ENCODE measurements at places on chromosomes 6 and 20.

DNA sequence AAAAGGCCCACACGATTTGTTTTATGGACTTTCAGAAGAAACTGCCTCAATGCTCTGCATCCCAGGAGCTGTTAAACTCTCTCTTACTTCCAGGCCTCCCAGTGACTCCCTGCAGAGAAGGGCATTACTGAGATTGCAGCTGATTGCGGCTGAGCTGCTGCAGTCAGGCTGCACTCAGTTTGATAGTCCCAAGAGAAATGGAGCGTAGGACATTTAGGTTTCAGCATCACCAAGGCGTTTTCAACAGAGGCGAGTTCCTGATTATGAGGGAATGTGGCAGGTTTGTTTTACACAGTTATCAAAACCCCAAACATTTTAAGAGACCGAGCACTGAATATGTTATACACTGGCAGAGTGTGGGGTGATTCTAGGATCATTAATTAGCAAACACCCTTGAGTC, 145.6 kb downstream of the TBX18 start:
- DNase-seq: no peak

DNA sequence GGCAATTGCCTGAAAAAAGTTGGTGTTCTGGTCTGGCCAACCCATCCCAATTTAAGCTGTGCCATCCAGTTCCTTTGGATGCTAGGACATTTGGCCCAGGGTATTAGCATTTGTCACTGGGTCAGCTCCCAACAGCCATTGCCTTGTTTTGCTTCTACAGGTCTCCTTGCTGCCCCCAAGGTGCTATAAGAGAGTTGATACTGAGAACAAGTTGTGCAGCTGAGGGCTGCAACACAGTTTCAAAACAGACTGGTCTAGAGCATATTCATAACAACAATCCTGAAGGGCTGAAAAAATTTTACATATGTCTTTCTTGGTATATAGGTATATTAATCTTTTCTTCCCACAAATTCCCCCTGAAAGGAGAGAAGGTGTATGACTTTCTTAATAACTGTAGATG, 61.0 kb downstream of the LYRM4 start:
- no peak for DNase-seq

GRCh38 chr20:56630506-56631317, 1.6 kb downstream of the TFAP2C start:
- no peak for DNase-seq

DNA sequence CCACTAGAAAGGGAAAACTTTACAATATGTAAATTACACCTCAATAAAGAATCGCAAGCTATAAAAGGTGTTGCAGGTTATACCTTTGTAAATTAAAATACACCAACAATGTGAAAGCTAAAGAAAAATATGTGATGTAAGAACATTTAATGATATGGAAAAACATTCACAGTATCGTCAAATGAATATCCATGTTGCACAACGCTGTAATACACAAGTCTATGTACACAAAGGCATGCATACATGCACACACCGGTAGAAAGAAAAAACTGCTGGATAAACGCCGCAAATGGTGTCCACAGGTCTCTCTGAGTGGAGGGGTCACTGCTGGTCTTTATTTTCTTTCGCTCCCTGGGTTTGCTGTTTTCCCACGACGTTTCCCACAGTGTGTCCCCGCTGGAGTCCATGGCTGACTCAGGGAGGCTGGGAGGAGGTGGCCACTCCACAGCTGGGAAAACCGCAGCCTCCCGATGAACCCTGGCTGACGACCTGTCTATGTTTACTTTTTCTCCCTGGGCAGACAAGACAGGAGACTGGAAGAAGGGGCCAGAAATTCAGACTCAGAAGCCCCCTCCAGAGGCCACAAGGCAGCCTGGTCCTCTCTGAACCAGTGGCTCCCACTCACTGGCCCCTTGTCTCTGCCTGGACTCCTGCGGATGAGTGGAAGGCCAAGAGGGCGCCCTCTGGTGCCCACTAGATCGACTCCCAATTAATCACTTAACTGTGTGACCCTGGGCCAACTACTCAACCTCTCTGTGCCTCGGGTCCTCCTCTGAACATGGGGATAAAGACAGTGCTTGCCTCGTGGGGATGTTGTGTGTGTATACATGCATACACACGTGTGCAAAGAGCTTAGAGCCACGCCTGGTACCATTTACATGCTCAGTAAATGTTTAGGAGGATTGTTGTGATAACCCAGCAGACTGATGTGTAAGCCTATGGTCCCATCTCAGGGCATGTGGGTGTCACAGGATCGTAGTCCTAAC, 12.8 kb upstream of the BPI start:
- no peak for DNase-seq

DNA sequence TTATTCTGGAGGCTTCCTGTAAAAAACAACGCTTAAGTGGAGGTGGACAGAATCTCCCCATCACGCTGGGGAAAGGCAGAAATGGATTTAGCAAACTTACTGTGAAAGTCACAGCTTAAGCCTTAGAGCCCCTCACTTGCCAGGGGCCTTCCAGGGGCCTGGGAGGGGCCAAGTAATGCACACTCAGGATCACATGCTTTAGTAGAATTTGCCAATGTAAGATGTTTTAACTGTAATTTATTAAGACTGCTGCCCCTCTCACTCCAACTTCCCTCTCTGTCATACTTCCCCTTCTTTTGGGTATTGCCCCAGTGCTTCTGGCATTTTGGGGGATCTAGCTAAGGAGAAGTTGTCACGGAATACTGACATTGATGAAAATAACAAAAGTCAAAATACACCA, 12.6 kb upstream of the ADA start:
- no peak for DNase-seq

GRCh38 chr20:8851446-8851845, 217.4 kb upstream of the PLCB4 start:
- DNase-seq: no peak

DNA sequence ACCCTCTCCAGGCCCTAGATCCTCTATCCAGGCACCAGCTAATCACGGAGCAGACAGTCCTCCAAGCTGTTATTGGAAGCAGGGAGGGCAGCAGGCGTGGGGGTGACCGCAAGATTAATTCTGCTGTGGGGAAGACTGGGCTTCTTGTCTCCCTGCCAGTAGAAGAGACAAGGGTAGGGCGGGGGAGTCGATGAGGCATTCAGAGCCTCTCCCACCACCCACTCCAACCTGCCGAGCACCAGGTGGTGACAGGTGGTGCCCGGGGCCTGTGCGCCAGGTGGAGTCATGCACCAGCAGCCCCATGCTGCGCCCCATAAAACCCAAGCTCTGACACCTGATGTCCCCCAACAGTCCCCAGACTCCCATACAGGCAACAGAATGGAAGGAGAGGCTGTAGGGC, 89.6 kb downstream of the CDH22 start:
- DNase-seq: no peak

DNA sequence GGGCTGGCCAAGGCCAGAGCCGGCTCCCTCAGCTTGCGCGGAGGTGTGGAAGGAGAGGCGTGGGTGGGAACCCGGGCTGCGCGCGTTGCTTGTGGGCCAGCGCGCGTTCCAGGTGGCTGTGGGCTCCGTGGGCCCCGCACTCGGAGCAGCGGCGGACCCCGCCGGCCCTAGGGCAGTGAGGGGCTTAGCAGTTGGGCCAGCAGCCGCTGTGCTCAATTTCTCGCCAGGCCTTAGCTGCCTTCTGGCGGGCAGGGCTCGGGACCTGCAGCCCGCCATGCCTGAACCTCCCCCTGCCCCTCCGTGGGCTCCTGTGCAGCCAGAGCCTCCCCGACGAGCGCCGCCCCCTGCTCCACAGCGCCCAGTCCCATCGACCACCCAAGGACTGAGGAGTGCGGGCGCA, 108.4 kb downstream of the GMPR start:
- DNase-seq: no peak

DNA sequence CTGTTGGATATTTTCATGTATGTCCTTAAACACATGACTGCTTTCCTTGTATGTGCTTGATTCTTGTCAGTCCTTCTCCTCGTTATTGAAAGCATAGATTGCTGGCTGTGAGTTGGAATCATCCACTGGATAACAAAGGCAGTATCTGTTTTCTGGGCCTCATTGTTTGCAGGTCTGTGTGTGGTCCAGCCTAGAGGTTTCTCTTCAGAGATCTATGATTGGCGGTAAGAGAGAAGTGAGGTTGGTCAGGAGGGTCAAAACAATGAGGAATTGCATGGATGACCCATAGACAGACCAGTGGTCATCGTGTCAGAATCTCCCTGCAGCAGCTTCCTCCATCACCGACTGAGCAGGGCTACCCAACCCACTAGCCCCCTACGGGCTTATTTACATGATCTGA, 915.0 kb downstream of the KIF16B start:
- DNase-seq: no peak

DNA sequence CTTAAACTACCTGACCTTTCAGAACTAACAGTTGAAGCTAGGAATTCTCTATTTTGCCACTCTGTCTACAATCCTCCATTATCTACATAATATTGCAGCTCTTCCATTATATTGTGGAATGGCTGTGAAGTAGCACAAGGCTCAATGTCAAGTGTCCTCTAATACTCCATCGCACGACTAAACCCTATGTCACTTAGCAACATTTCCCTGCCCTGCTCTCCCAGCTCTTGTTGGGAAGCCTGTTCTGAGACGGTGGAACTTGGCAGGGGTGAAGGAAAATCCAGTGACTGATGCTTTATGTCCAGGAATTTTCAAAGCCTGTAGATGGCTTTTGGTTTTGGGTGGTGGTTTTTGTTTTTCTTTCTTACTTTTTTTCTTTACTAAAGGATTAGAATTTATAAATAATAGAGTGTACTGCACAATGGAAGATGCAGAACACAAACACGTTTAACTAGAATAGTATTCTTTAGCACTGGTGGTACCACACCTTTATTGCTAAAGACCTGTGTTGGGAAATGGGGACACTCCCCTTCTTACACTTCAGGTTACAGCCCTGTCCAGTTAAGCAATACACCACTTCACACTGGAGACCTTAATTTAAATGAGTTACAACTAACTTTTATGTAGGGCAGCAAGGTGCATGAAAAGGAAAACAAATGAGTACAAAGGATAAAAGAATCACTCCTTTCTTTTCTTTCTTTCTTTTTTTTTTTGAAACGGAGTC, 20.7 kb upstream of the AMD1 start:
- no peak for DNase-seq

GRCh38 chr6:70377372-70377771, 35.9 kb upstream of the FAM135A start:
- no peak for DNase-seq

DNA sequence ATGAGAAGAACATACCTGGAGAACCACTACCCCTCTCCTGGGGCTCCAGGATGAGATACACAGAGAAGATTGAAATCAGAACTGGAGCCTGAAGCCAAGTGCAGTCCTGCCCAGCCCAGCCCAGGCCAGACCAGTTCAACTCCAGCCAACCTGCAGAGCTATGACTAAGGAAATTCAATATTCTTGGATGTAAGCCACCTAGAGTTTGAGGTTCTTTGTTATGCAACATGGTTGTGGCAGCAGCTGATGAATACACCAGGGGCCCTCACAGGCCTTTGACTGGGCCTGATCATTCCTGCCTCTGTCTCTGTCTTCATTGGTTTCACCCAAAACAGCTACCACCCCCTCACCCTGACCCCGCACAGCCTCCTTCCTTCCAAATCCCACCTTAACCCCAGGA, 167.8 kb downstream of the LRFN2 start:
- no peak for DNase-seq

- no peak for DNase-seq
Measured at GRCh38 chr6:151534576-151534975, 40.8 kb downstream of the CCDC170 start.

- DNase-seq: no peak
Measured at GRCh38 chr6:28982476-28983266, 22.4 kb downstream of the ZNF311 start.

GRCh38 chr6:119669221-119669620, 319.7 kb upstream of the MAN1A1 start:
- no peak for DNase-seq

- DNase-seq: no peak
Measured at GRCh38 chr6:13281686-13282085, 46.7 kb downstream of the TBC1D7 start.

DNA sequence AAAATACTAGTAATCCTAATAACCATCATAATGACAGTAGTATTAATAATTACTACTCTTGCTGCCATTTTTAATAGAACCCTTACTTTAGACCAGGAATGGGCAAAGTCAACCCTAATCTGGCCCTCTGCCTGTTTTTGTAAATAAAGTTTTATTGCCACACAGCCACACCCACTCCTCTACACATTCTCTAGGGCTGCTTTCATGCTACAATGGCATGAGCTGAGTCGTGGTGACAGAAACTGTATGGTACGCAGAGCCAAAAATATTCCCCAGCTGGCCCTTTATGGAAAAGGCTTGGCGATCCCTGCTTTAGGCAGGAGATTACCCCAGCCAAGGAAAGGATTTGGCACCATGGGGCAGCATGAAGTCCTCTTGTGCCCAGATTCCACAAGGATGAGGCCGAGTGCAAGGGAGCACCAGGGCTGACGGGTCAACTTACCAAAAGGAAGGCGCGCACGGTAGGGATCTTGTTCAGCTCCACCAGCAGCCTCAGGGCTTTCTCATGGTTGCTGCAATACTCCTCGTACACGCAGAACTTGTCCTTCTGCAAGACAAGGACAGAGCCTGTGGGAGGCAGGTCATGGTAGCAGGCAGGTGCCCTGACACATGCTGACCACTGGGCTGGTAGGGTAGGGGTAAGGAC, 93.6 kb downstream of the PREX1 start:
- no peak for DNase-seq

GRCh38 chr6:16496991-16497801, 258.8 kb downstream of the GMPR start:
- DNase-seq: no peak

DNA sequence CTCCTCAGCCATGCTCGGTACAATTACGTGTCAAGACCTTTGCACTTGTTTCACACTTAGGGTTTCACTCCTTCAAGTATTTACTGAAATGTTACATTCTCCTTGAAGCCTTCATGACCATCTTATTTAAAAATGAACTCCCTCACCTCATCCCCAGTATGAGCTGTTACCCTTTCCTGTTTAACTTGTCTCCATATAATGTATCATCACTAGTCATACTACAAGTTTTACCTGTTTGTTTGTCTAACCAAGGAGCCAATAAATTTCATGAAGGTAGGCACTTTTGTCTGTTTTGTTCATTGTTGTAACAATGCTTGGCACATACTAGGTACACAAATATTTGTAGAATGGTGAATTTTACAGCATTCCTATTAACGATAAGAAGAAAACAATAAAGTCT, 46.1 kb upstream of the MTRF1L start:
- no peak for DNase-seq

DNA sequence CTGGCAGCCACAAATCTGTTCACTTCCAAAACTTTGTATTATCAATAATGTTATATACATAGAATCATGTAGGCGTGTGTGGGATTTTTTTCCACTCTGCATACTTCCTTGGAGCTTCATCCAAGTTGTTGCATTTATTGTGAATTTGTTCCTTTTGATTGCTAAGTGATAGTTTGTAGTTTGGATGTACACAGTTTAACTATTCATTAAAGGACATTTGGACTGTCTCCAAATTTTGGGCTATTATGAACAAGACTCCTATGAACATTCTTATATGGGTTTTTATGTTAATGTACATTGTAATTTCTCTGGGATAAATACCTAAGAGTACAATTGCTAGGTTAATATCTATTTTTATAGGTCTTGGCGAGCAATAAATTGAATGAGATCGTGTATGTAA, 36.2 kb upstream of the GCNT2 start:
- DNase-seq: no peak

Measured in activated gamma-delta T cell (primary cell).